ENCODE measurements at places on chromosomes 7 and 10.

DNA sequence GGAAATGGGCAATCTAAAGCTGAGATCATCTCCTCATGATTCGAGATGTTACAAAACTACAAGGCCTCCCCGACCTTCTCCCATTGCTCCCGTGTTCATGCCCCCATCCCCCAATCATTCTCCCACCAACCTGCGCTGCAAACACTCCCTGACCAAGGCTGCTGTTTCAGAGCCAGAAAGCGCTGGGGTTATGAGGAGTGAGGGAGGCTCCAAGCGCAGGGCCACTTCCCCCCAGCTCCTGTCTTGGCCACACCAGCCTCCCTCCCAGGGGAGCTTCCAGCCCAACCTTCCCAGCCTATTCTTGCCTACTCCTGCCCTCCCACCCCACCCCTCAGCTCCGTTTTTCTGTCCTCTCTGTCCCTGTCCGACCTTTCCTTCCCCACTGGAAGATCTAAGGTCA, 14.7 kb upstream of the NODAL start:
- no peak for DNase-seq

GRCh38 chr10:51607463-51607835, 91.9 kb downstream of the CSTF2T start:
- DNase-seq: no peak

- DNase-seq: peak; percentile 51
Observed at GRCh38 chr10:70115948-70116682, 16.5 kb downstream of the AIFM2 start.

GRCh38 chr10:36280321-36280741, 638.2 kb upstream of the FZD8 start:
- no peak for DNase-seq

- DNase-seq: no peak
Observed at GRCh38 chr10:30378201-30378995, 29.3 kb upstream of the MTPAP start.

DNA sequence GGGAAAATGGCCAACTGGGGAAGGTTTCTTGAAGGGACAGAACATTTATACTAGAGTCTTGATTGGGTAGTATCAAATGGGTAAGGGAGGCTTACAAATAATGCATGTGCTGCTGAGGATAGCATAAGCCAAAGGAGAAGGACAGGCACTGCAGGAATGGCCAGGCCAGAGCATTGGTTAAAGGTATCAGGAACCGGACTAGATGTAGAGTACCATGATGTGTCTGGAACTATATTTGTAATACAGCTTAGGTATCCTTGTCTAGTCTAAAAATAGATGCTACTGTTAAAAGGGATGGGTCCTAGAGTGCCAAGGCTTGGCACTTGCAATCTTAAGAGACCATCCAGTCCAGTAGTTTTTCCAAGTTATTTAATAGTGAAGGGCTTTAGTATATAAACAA, 20.3 kb downstream of the TMEM243 start:
- no peak for DNase-seq

DNA sequence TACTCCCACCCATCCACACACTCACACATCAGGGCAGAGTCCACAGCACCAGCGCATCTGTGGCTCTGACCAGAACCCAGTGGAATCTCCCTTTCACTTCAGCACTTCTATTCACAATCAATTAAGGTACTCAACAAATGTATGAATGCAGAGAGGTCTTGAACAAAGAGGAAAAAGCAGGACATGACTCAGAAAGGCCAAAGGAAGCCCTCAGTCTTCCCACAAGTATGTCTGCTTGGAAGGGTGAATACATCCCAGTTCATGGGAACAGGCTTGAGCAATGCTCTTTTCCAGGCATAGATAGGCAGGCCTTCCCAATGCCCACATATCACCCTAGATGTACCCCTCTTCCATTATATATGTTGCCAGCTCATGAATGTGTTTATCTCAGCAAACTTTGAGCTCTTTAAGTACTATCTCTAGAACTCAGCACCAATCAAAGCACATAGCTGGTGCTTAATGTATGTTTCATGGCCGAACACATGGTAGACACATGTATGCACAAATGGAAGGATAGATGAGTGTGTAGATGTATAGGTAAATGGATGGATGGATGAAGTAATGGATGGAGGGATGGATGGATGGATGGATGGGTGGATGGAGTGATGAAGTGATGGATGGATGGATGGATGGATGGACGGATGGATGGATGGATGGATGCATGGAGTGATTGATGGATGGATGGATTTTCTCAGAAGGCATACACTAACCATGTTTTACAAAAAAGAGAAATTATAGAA, 507.6 kb downstream of the GRID1 start:
- no peak for DNase-seq

DNA sequence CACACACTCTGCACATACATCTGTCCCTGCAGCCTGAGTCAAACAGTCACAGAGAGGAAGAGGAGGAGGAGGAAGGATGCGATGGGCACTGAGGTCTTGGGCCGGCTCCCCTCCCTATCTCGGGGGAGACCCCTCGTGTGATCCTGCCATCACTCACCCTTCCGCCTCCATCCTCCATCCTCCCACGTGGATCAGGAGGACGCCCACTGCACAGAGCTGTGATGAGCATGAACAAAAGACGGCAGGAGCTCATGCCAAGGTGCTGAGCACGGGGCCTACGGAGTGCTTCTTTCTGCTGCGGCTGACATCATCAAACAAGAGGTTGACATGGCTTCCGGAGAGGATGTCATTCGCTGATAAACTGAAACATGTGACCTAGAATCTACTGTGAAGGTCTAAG, 68.0 kb downstream of the DIP2C start:
- DNase-seq: no peak

GRCh38 chr7:46525876-46526275, 604.8 kb upstream of the IGFBP3 start:
- no peak for DNase-seq
